Karpas-422 (cell line): ENCODE measurements at places on chromosomes 2 and 18. TPM values are rescaled to one million over a fixed set of nuclear protein-coding genes. Genes with fewer than 3 reads are reported as not detected.
A peak's percentile ranks its signal among the peaks of the same experiment; 100 is the strongest.

DNA sequence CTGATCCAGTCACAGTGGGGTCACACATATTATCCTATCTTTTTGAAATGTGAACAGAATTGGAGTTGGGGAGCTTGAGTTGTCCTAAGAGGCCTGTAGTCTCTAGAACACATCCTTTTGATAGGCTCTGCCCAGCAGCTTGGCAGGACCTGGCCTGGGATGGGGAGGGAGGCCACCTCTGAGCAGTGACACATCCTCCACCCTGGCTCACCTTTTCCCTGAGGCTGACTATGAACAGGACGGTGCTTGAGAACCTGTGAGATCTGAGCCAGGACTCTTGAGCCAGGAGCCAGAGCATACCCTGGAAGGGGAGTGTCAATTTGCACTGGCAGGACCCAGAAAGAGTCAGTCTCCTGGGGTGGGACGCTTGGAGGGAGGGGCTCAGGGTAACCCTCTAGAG, 17.7 kb upstream of the ATP6V1B1 start:
- no peak overlapping the region for H3K27ac ChIP-seq
- H3K4me3 ChIP-seq: no peak overlapping the region
- H3K4me1 ChIP-seq: no peaks in the 10 kb centered on the region
- H3K27me3 ChIP-seq: no peaks in the 10 kb centered on the region

GRCh38 chr2:8142461-8142860, 539.4 kb upstream of the ID2 start:
- peaks cover 7% of the 10 kb centered on the region; the same call in 1 of the 2 replicates for H3K4me1 ChIP-seq
- no peak overlapping the region for H3K4me3 ChIP-seq
- H3K27ac ChIP-seq: no peak overlapping the region
- 0 out of 2 replicates have a peak, but pooled peaks cover 3% of the 10 kb centered on the region for H3K27me3 ChIP-seq
- H3K36me3 ChIP-seq: no peaks in the 10 kb centered on the region

GRCh38 chr2:9782197-9782719, 61.0 kb upstream of the TAF1B start:
- no peak overlapping the region for H3K27ac ChIP-seq
- no peak overlapping the region for H3K4me3 ChIP-seq
- H3K4me1 ChIP-seq: no peaks in the 10 kb centered on the region
- no peaks in the 10 kb centered on the region for H3K36me3 ChIP-seq
- no peak for DNase-seq

DNA sequence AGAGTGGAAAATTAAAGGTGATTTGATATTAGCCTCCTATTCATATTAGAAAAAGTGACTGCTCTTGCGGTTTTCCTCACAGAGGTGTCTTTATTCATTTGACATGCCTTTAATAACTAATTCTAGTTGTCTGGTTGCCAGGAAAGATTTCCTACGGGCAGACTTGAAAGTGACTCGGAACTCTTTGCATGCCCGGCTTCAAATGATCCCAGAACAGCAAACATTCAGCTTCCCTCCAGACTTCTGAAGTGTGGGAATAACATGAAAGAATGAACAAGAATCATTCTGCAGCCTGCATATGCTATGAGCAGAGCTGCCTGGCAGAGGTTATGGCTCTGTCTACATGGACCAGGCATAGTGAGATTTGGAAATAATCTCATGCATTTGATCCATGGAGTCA, 89.6 kb upstream of the PKDCC start:
- H3K27me3 ChIP-seq: no peaks in the 10 kb centered on the region
- H3K4me3 ChIP-seq: no peak overlapping the region
- H3K27ac ChIP-seq: no peak overlapping the region
- H3K4me1 ChIP-seq: peaks cover 6% of the 10 kb centered on the region
- DNase-seq: no peak

DNA sequence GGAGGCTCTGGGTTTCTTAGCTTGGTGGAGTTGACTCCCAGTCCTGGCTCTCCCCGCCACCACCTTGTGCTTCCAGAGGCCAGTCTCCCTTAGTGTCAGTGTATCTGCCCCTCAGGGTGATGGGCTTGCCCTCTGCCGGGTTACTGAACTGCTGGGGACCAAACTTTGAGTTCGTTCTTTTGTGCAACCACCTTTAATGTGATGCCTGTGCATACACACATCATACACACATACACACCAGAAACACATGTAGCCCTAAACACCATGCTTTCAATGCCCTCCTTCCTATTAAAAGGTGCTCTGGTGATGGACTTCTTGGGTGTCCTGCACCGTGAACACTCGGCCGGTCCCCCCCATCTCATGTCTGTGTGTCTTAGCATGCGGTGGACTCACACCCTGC, 315.1 kb upstream of the EPAS1 start:
- no peak overlapping the region for H3K27ac ChIP-seq
- H3K4me1 ChIP-seq: no peaks in the 10 kb centered on the region
- no peak for DNase-seq

- DNase-seq: no peak
- H3K4me1 ChIP-seq: no peaks in the 10 kb centered on the region
- peaks cover 4% of the 10 kb centered on the region; the same call in 1 of the 2 replicates for H3K36me3 ChIP-seq
- H3K27me3 ChIP-seq: no peaks in the 10 kb centered on the region
- no peak overlapping the region for H3K27ac ChIP-seq
Measured at GRCh38 chr2:171307560-171307959, 126.2 kb downstream of the METTL8 start.

GRCh38 chr2:9548506-9548905, 7.1 kb downstream of the ADAM17 start:
- H3K27me3 ChIP-seq: no peaks in the 10 kb centered on the region
- peak overlapping the region; percentile 94 for H3K27ac ChIP-seq
- peaks cover 99% of the 10 kb centered on the region for H3K4me1 ChIP-seq
- H3K36me3 ChIP-seq: peaks cover 4% of the 10 kb centered on the region; the same call in 1 of the 2 replicates
- peak overlapping the region; percentile 45 for H3K4me3 ChIP-seq
- peak; percentile 67 for DNase-seq

Gene GPR45
- total RNA-seq: not detected in 2 replicates

Gene TMEM247
- total RNA-seq: not detected in 2 replicates

Gene SIX3
- not detected in 2 replicates for total RNA-seq

DNA sequence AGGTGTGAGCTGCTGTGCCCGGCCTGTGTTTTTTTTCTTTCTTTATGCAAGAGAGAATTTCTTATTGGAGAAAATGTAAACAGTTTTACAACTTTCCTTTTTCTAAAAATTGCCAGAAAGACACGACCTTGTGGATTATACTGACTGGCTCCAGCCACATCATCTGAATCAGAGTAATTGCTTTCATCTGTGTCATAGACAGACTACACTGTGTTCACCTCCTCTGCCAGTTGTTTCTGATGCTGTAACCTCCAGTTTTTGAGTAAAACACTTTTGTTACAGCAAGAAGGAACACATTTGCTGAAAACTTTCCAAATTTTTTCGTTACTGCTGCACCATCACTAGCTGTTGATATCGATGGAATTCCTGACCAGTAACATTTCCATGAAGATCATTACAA, 43.9 kb upstream of the PLEKHM3 start:
- DNase-seq: no peak
- H3K4me1 ChIP-seq: peaks cover 4% of the 10 kb centered on the region
- H3K4me3 ChIP-seq: no peak overlapping the region
- no peaks in the 10 kb centered on the region for H3K36me3 ChIP-seq
- H3K27ac ChIP-seq: no peak overlapping the region

Gene ZNF638
- 232 and 317 TPM in 2 replicates for total RNA-seq

- no peak overlapping the region for H3K4me3 ChIP-seq
- no peak for DNase-seq
- no peaks in the 10 kb centered on the region for H3K27me3 ChIP-seq
- no peak overlapping the region for H3K27ac ChIP-seq
Measured at GRCh38 chr2:200624026-200624425, 38.2 kb downstream of the AOX1 start.

DNA sequence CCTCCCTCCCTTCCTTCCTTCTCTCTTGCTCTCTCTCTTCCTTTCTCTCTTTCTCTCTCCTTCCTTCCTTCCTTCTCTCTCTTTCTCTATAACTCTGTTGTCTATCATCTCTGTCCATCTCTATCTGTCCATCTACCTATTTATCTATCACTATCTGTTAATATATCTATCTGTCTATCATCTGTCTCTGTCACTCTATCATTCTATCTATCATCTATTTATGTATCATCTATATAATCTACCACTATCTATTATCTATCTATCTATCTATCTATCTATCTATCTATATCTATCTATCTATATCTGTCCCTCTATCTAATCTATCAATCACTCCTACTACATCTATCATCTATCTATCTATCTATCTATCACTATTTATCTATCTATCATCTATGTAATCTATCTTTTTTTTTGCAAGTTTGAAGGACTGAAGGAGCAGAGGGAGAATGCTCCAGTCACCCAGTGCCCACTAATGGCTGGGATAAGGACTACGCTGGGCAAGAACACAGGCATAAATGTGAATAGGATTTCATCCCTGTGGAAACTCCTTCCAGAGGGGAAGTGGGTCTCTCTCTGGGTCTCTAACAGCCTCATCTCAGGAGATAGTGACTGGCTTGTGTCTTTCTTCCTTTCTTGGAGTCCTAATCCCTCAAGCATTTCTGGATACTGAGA, 427.0 kb downstream of the LPIN1 start:
- no peak overlapping the region for H3K27ac ChIP-seq
- no peaks in the 10 kb centered on the region for H3K36me3 ChIP-seq
- H3K27me3 ChIP-seq: no peaks in the 10 kb centered on the region
- H3K4me3 ChIP-seq: no peak overlapping the region
- H3K4me1 ChIP-seq: peaks cover 46% of the 10 kb centered on the region

- DNase-seq: no peak
- H3K27me3 ChIP-seq: no peaks in the 10 kb centered on the region
- H3K4me3 ChIP-seq: no peak overlapping the region
- no peaks in the 10 kb centered on the region for H3K36me3 ChIP-seq
- H3K4me1 ChIP-seq: no peaks in the 10 kb centered on the region
- H3K27ac ChIP-seq: no peak overlapping the region
Measured at GRCh38 chr2:170394641-170395387, 216.9 kb downstream of the MYO3B start.

- no peak overlapping the region for H3K27ac ChIP-seq
- H3K27me3 ChIP-seq: no peaks in the 10 kb centered on the region
- H3K36me3 ChIP-seq: no peaks in the 10 kb centered on the region
- H3K4me1 ChIP-seq: peaks cover 12% of the 10 kb centered on the region
Measured at GRCh38 chr2:69998761-69999160, 37.3 kb upstream of the ASPRV1 start.

Gene CARF
- 11.8 and 13.8 TPM in 2 replicates for total RNA-seq

DNA sequence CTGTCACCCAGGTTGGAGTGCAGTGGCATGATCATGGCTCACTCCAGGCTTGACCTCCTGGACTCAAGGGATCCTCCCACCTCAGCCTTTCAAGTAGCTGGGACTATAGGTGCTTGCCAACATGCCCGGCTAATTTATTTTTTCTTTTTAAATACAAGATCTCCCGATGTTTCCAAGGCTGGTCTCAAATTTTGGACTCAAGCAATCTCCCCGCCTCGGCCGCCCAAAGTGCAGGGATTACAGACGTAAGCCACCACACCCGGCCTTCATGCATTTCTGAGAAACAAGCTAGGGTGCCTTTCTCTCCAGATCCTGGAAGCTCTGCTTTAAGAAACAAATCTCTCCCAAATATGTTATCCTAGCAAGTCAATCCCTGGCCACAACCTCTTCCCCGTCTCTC, 234.1 kb downstream of the FBXO15 start:
- no peak overlapping the region for H3K4me3 ChIP-seq
- H3K27me3 ChIP-seq: no peaks in the 10 kb centered on the region; the same call in 1 of the 2 replicates
- H3K36me3 ChIP-seq: no peaks in the 10 kb centered on the region
- H3K27ac ChIP-seq: no peak overlapping the region
- H3K4me1 ChIP-seq: peaks cover 6% of the 10 kb centered on the region

Gene ANKAR
- 5.7 and 24.9 TPM in 2 replicates for total RNA-seq

Gene CIB4
- total RNA-seq: not detected in 2 replicates

Gene ARHGAP28
- total RNA-seq: not detected in 2 replicates

Gene APCDD1
- not detected in 2 replicates for total RNA-seq

DNA sequence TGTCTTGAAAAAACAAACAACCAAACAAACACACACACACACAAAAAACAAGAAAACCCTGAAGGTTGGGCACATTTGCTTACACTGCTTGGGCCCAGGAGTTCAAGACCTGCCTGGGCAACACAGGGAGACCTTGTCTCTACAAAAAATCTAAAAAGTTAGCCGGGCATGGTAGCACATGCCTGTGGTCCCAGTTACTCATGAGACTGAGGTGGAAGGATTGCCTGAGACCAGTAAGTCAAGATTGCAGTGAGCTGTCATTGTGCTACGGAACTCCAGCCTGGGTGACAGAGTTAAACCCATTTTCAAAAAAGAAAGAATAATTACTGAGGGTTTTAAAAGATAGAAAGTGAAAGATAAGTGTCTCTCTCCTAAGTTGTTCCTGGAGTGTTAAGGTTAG, 103.4 kb downstream of the MBD5 start:
- no peaks in the 10 kb centered on the region for H3K27me3 ChIP-seq
- DNase-seq: no peak

DNA sequence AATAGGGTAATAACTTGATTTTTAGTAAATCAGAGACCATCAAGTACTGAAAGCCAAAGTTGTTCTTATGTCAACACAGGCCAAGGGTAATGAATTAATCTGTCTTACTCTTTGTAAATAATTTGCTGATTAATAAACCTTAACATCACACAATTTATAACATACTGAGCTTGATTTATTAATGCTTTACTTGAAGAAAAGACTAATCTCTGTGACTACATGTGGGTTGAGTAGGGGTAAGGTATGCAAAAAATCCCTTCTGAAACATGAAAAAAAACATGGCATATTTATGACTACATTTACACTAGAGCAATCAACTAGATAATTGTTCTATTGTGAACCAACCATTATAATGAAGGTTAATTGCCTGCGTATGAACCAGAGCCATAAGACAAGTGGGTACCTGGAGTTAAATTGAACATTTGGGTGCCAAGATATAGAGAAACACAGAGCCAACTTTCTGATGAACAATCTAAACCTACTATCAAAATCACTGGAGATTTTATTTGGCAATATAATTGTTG, 67.7 kb upstream of the GRB14 start:
- no peaks in the 10 kb centered on the region for H3K4me1 ChIP-seq
- DNase-seq: no peak
- no peaks in the 10 kb centered on the region for H3K27me3 ChIP-seq

Gene CLEC4F
- total RNA-seq: not detected in 2 replicates

Gene NCKAP5
- total RNA-seq: not detected in 2 replicates

Gene STPG4
- 0.18 TPM in 1 of 2 replicates, not detected in the other for total RNA-seq

DNA sequence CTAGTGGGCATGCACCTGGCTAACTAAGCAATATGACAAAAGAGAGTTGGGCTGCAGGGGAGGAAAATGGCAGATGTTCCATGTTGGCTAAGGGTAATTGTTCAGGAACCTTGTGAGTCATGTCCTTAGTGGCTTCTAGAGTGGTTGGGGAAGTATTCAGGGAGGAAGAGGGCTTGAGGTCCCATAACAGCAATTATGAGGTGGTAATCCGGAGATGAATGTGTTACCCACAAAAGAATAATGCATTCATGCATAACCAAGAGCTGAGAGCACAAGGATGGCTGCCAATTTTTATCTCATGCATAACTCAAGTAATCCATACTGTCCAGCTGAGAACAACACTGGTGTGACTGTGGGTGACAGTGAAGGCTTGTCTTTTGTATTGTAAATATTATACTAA, 42.9 kb downstream of the TMEFF2 start:
- H3K4me1 ChIP-seq: peaks cover 13% of the 10 kb centered on the region
- H3K4me3 ChIP-seq: no peak overlapping the region
- H3K36me3 ChIP-seq: no peaks in the 10 kb centered on the region
- DNase-seq: no peak

Gene RNF125
- total RNA-seq: not detected in 2 replicates

Gene NHEJ1
- 10.4 and 21.5 TPM in 2 replicates for total RNA-seq
